CD4-positive, alpha-beta T cell treated with Interleukin-4 for 1 hour (primary cell): ENCODE measurements at places on chromosomes 7 and 10.

DNA sequence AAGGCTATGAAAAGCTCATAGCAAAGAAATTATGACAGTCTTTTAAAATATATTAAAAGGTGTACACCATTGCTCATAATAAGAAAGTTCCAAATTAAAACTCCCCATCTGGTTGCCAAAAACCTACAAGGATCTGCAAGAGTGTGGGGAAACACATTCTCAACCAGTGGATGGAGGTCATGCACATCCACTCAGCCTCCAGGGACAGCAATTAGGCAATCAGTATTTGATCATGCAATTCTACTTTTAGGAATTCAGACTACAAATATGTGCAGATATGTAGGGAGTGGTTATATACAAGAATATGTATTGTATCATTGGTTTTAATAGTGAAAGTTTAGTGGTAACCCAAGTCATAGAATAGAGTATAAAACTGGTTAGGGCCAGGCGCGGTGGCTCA, 157.8 kb downstream of the FGFR2 start:
- no peak for DNase-seq

DNA sequence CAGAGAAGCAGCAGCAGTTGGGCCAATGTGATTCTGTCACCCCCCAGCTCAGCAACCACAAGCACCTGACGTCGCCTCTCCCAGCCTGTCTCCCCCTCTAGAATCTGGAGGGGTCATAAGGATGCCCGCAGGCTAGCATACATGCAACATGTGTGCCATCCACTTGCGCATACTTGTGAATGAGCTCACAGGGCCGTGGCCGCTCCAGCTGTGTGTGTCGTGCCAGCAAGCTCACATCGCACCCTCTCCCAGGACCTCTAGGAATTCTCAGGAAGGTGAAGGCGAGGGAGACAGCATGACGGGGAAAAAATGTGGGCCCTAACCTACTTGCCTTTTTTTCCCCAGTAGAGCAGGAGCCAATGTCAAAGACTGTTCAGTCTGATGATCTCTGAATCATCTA, 80.3 kb downstream of the STRA8 start:
- DNase-seq, result no peak

GRCh38 chr7:5283421-5284303, 919 bp downstream of the SLC29A4 start:
- no peak for DNase-seq

DNA sequence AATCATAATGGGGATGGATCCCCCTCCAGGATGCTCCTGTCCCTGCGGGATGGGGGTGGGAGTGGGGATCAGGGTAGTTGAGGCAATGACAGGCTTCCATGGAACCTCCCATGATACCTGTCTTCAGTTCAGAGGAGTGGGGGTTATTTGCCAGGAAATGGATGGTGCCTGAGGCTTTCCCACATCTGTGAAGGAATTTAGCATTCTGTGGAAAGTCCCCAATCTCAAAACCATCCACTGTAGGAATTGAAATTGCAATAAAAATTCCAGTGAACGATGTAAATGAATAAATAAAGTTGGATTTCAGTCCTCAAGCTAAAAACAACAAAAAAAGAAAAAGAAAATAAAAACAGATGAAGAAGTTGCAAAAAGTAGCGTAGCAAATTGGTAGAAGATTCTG, 81.9 kb downstream of the CHRM2 start:
- no peak for DNase-seq

- DNase-seq, result no peak
Measured at GRCh38 chr7:46685051-46685450, 764.0 kb upstream of the IGFBP3 start.

DNA sequence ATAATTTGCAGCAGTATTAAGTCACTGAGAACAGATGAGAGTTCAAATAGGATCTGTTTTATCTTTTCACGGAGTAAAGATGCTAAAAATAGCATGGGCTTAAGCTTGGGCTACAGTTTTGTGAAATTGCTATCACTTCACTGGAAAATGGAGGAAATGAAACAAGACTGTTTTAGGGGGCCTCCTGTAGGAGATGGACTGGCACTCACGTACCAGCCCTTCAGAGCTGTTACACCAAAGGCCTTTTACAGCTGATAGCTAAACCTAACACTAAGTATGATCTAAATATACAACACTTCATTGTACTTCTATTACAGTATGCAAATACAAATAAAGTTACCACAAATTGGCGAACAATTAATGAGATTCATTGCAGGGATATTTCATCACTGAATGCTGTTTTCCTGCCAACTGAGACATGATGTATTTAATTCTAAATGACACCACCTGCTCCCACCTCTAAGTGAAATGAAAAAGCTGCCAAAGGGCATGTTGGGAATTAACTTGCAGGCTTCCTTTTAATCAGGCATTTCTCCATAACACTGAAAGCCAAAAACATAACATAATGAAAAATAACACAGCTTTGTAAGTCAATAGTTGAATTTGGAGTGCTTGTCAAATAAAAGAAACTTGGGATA, 304.5 kb upstream of the LRRN3 start:
- no peak for DNase-seq
